ENCODE measurements at places on chromosomes 12 and 14. TPM values are rescaled to one million over a fixed set of nuclear protein-coding genes. Genes with fewer than 3 reads are reported as not detected.
A peak's percentile ranks its signal among the peaks of the same experiment; 100 is the strongest.

GRCh38 chr14:80629606-80630005 lies 311.9 kb downstream of the CEP128 start:
- H3K4me1 ChIP-seq, result no peaks in the 10 kb centered on the region
- H3K36me3 ChIP-seq, result no peaks in the 10 kb centered on the region
- no peak for DNase-seq

GRCh38 chr14:84108746-84109457 lies 1421.0 kb upstream of the FLRT2 start:
- H3K4me3 ChIP-seq, result no peak overlapping the region
- no peak for DNase-seq
- H3K27me3 ChIP-seq, result no peaks in the 10 kb centered on the region
- no peaks in the 10 kb centered on the region for H3K4me1 ChIP-seq

DNA sequence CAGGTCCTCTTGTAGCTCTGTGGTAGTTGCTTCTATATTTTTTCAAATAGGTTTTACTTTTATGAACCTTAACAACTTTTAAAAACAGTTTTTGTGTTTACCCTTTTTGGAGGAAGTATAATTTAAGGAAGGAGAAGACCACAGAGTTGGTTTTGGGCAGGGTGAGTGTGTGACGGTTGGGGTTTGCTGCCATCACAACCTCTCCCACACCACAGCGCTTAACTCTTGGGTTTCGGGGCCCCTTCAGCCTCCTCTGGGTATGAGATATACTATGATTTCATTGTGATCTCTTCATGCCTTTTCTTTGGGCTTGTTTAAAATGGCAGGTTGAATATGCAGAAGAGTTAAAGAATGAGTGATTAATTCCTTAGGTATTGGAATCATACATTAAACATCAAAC lies 228.7 kb upstream of the CRY1 start:
- no peaks in the 10 kb centered on the region for H3K27me3 ChIP-seq
- no peak overlapping the region for H3K4me3 ChIP-seq
- no peak overlapping the region for H3K27ac ChIP-seq
- DNase-seq, result no peak
- H3K4me1 ChIP-seq, result no peaks in the 10 kb centered on the region
- H3K36me3 ChIP-seq, result no peaks in the 10 kb centered on the region

DNA sequence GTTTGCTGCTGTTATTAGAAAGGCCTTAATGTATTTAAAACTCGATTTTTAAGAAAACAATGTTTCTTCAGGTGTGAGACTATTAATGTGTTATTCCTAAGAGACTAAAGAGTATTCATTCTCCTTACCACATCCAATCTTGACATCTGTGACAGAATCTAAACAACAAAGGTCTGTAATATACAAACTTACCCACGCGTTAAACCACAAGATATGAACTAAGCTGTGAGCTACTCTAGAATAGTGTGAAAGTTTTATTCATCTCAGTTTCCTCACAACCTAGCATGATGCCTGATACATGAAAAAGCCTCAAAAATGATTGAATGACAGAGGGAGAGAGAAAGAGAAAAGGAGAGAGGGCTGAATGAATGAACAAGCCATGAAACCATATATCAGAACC lies 117.3 kb upstream of the COCH start:
- H3K27me3 ChIP-seq, result no peaks in the 10 kb centered on the region
- H3K36me3 ChIP-seq, result no peaks in the 10 kb centered on the region
- DNase-seq, result no peak
- H3K4me3 ChIP-seq, result no peak overlapping the region
- no peak overlapping the region for H3K27ac ChIP-seq

DNA sequence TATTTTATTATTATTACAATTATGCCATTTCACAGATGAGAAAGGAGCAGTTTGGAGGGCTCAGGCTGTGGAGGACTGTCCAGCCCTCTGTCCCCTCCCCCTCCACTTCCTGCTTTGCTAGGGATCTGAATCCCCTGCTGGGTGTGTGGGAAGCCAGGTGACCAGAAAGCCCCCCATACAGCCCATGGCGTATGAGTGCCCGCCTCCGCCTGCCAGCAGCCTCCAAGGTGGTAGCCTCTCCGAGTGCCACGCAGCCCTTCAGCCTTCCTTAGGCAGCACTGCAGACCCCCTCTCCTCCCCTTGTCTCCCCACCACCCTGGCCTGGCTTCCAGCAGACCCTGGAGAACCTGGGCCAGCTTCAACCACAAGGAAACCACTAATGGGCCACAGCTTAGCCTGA lies 12.6 kb downstream of the DTX1 start:
- no peak for DNase-seq
- H3K36me3 ChIP-seq, result no peaks in the 10 kb centered on the region
- H3K4me3 ChIP-seq, result no peak overlapping the region
- no peak overlapping the region for H3K27ac ChIP-seq
- H3K4me1 ChIP-seq, result no peaks in the 10 kb centered on the region

- H3K4me3 ChIP-seq, result peak overlapping the region; percentile 86
- H3K4me1 ChIP-seq, result peaks cover 36% of the 10 kb centered on the region
- peak; percentile 19 for DNase-seq
- no peaks in the 10 kb centered on the region for H3K27me3 ChIP-seq
Measured at GRCh38 chr12:89706986-89707702, 1.5 kb downstream of the ATP2B1 start.

GRCh38 chr12:56205445-56205844 lies 16.2 kb upstream of the SMARCC2 start:
- DNase-seq, result no peak
- no peaks in the 10 kb centered on the region for H3K4me1 ChIP-seq
- no peak overlapping the region for H3K27ac ChIP-seq
- H3K36me3 ChIP-seq, result no peaks in the 10 kb centered on the region
- no peak overlapping the region for H3K4me3 ChIP-seq
- H3K27me3 ChIP-seq, result no peaks in the 10 kb centered on the region

DNA sequence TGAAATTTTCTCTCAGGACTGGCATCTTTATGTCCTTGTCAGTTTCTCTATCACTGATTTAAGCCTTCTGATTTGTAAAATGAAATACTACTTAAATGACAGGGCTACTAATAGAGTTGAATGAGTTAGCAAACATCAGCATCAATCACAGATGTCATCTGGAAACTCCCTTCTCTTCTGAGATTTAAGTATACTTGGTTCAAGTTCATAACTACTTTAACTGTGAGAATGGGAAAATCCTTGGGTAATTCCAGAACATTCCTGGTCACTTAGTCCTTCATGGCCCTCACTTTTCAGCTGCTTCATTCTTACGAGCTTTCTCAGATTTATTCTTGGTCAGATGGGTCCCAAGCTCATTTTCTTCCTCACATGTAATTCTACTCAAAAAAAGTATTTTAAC lies 1655.3 kb upstream of the FLRT2 start:
- no peaks in the 10 kb centered on the region for H3K27me3 ChIP-seq
- no peak for DNase-seq
- H3K4me3 ChIP-seq, result no peak overlapping the region
- no peaks in the 10 kb centered on the region for H3K4me1 ChIP-seq
- no peak overlapping the region for H3K27ac ChIP-seq

DNA sequence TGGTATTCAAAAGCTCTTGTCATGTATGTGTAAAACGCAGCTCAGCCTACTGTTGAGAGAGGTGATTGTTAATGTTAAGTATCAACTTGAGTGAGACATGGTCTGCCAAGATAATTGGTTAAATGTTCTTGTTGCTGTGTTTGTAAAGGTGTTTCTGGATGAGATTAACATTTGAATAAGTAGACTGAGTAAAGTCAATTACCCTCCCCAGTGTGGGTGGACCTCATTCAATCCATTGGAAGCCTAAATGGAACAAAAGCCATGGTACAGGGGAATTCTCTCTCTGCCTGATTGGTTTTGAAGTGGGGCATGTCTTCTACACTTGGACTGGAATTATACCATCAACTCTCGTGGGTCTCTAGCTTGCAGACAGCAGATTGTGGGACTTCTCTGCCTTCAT lies 63.8 kb upstream of the RERGL start:
- no peaks in the 10 kb centered on the region for H3K36me3 ChIP-seq
- H3K4me3 ChIP-seq, result no peak overlapping the region
- no peaks in the 10 kb centered on the region for H3K4me1 ChIP-seq
- no peak for DNase-seq

- H3K36me3 ChIP-seq, result no peaks in the 10 kb centered on the region
- H3K4me3 ChIP-seq, result no peak overlapping the region
- no peaks in the 10 kb centered on the region for H3K27me3 ChIP-seq
Measured at GRCh38 chr12:79644274-79645234, 46.2 kb downstream of the PAWR start.

GRCh38 chr12:25041006-25041741 lies 92.3 kb upstream of the BCAT1 start:
- H3K36me3 ChIP-seq, result no peaks in the 10 kb centered on the region
- H3K27ac ChIP-seq, result no peak overlapping the region
- peak; percentile 6 for DNase-seq
- no peaks in the 10 kb centered on the region for H3K27me3 ChIP-seq
- H3K4me3 ChIP-seq, result no peak overlapping the region

The PZP gene
- 0.30 TPM for total RNA-seq

The STAC3 gene
- total RNA-seq, result 1.7 TPM

The SDR9C7 gene
- not detected for total RNA-seq

Measured in tibial nerve (tissue), 4 donors.